Dorsolateral prefrontal cortex (tissue), 122 donors: ENCODE measurements at places on chromosomes 2 and 18.

DNA sequence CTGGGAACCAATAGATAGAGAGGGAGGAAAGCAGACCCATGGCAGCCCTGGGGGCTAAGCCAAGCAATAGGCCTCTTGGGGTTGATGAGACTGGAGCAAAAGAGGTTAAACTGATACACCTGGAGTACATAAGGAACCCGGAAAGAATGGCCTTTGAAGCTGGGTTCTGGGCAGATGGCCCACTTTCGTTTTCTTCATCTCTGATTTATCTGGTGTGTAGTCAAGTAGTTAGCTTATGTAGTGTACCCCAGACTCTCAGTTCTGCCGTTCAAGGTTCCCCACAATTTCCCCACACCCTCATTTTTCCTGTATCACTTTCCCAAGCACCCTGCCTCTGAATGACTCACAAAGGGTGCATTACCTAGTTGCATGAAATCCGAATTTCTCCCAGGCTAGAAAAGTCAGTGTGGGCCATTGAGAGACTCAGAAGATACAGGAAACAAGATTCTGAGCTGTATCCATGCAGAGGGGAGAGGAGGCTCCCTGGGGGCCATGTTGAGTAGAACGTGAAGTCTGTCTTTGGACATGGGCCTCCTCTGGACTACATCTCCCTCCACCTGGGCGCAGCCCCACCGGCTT, 235.0 kb downstream of the LOXHD1 start:
- DNase-seq = no peak

DNA sequence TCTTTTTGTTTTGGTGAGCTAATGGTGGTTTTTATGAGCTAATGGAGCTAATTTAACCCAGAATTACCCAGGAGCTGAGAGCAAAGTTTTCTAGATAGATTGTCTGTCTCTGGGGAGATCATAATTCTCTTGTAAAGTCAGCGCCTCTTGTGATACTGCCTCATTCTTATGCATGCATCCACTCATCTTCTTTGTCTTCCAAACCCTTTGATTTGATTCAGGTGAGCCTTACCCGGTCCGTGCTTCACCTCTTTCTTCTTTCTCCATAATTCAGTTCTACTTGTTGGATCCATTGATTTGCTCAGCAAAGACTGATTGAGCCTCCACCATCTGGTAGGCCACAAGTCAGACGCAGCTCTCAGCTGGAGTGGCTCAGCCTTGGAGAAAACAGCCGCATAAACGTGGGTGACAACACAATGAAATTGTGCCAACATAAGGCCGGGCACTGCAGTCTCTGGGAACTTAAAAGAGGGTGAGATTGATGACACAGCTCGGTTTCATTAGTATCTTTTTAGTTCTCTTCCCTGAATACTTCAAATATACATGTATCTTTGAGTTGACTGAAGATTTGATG, 158.5 kb upstream of the SH3BP4 start:
- no peak for DNase-seq

GRCh38 chr2:40166006-40166405, 285.9 kb downstream of the SLC8A1 start:
- no peak for DNase-seq

DNA sequence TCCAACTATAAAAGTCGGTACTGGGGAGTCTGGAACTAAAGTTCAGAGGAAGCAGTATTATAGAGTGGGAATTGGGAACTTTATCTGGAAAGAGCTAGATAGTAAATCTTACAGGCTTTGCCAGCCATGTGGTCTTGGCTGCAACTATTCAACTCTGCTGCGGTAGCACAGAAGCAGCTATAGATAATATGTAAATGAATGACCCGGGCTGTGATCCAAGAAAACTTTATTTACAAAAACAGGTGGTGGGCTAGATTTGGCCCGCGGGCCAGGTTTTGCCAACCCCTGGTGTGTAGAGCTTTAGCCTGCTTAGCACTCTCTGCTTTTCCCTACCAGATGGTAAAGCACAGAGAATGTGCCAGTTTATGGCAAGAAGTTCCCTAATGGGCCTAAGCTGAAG, 70.8 kb downstream of the TNP1 start:
- no peak for DNase-seq

- no peak for DNase-seq
Observed at GRCh38 chr2:10501980-10502802, 54.1 kb upstream of the ODC1 start.

DNA sequence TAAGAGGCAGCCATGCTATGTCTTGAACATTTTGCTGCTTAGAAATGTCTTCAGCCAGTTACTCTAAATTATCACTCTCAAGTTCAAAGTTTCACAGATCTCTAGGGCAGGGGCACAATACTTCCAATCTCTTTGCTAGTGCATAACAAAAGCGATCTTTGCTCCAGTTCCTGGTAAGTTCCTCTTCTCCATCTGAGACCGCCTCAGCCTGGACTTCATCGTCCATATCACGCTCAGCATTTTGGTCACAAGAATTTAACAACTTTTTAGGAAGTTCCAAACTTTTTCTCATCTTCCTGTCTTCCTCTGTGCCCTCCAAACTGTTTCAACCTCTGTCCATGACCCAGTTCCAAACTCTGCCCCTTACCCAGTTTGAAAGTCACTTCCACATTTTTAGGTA, 8.8 kb upstream of the SLC35F5 start:
- DNase-seq = no peak

DNA sequence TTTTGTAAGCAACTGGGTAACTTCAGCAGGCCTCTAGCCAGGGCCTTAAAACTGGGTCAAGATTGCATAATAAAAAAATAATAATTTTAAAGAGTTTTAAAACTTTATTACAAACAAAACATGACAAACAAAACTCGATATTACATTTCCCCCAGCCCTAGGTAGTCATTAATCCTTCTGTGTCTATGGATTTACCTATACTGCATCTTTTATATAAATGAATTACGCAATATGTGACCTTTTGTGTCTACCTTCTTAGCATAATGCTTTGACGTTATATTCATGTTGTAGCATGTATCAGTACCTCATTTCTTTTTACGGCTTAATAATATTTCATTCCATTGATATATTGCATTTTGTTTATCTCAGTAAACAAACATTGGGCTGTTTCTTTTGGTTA, 113.5 kb downstream of the CCDC178 start:
- no peak for DNase-seq

- no peak for DNase-seq
Observed at GRCh38 chr18:47632970-47633635, 297.4 kb downstream of the SMAD2 start.

- no peak for DNase-seq
Observed at GRCh38 chr18:63105636-63106316, 213.8 kb downstream of the BCL2 start.

DNA sequence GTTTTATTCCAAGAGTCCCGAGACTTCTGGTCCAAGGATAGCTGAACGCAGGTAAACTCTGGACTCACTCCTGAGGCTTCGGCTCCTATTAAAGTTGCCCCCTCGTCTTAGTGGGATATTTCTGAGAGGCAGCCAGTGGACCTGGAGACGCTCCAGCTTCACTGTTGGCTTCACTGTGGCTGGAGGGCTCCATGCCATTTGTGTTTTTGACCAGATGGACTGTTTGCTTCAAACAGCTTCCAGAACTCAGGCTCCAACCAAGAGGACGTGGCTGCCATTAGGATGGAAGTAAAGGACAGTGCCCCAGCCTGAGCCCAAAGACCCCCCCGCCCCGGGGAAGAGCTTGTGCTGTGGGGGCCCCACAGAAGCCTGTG, 94.4 kb upstream of the LDAH start:
- DNase-seq = no peak

DNA sequence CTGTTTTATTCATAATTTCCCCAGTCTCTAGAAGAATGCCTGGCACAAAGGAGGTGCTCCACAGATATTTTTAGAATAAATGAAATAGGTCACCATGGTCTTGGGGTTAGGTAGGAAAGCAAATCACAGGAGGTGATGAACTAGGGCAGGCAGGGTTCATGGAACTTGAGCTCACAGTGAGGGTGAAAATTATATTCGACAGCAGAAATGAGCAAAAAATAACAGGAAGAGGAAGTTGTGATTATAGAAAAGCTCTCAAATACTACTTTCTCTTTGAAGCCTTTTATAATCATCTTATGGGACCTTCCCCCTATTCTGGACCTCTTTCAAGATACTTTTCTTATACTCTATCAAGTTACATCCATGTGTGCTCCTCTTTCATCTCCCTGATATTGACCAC, 4.5 kb upstream of the CREB1 start:
- DNase-seq = no peak

DNA sequence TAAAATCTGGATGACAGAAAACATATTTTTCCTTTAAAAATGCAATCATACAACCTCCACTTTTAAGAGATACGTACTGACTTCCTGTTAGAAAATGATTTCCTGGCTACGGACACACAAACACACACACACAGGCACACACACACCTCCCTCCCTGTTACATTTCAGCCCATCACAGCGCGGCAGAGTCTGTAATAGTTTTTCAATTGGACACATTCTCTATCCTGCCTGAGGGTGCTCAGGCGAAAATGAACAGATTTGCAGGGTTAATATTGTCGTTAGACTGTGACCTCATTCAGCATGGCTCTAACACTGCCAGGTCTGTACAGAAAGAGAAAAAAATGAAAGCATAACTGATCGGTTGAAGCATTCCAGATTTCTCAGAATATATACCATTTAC, 45.0 kb downstream of the KCTD1 start:
- no peak for DNase-seq

- no peak for DNase-seq
Observed at GRCh38 chr2:96824079-96824870, 8.2 kb downstream of the CNNM3 start.

GRCh38 chr2:223841436-223842190, 4.2 kb upstream of the AP1S3 start:
- DNase-seq = no peak
